ENCODE measurements at places on chromosomes 4 and X.

GRCh38 chrX:45619290-45619689 lies 418.6 kb upstream of the DIPK2B start:
- DNase-seq = no peak

DNA sequence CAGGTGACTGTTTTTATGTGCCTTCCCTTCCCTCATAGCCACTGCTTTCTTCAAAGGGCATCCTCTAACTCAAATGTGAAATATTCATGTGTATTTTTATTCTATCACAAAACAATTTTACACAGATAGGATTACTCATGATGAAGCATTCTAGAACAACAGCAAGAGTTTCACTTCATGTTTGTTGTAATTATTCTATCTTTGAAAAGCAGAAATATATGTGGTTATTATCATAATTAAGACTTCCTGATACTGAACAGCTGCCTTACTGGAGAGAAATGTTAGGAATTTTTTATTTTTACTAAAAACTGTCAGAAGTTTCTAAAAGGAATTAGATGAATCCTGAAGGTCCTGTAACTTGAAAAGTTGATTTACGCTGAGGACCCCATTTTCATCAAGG lies 229.1 kb downstream of the PALLD start:
- no peak for DNase-seq

DNA sequence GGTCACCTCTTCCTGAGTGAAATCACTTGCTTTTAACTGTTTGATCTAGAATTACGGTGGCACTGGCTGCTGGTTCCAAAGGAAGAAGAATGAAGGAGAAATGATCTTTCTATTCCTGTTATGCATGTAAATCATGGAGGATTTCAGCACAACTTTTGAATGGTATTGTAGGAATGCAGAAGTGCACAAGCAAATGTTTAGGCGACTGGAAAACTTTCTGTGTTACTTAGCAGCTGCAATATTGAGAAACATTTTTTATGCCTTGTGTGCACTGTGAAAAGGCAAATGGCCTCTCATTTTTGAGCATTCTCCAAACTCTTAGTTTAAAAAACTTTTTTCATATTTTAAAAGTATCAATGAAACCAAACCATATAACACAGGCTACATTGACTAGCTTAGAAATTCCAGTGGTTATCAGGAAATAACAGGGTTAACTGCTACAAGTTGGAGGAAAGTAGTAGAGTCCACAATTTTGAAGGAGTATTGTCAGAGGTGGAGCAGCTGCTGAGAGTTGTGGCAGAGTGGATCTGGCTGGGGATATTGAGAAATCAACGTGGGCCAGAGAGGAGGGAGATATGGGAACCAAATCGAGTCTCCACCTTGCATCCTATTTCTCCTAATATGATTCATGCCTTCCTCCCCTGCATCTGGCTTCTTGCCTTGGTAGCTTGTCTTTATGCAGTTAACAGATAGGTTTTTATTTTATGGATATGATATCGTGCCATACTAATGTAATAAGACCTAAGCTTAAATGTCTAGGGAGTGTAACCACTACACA lies 32.0 kb upstream of the FHL1 start:
- DNase-seq = no peak

DNA sequence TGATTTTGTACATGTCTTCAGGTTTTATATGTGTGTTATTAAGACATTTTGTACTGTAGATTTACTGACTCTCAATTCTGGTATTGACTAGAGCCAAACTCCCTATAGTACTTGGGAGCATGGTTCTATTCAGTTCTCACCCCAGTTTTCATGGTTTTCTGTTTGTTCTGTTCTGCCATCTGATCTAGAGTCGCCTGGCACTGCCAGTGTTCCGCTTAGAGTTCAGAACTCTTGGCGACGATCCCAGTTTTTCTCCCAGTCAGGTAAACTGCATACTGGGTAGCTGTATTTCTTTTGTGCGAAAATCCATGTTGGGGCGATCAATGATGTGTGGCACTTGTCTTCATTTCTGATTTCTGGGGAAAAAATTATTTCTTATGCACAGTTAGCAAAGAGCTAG lies 78.0 kb downstream of the PHOX2B start:
- DNase-seq = no peak

DNA sequence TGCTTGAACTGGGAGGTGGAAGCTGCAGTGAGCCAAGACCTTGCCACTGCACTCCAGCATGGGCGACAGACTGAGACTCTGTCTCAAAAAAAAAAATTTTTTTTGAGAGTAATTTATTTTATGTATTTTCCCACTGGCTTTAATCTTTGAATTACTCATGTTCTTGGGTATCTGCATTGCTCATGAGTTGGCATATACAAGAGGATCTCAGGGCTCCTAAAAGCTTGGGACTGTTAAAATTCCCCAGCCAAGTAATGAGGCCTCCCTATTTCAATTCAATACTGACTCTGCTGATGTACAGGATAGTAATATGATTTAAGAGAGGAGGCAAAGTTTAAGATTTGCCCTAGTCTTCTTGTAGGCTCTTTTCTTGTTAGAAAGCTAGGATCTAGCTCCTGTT lies 6.2 kb downstream of the IL21 start:
- DNase-seq = no peak

DNA sequence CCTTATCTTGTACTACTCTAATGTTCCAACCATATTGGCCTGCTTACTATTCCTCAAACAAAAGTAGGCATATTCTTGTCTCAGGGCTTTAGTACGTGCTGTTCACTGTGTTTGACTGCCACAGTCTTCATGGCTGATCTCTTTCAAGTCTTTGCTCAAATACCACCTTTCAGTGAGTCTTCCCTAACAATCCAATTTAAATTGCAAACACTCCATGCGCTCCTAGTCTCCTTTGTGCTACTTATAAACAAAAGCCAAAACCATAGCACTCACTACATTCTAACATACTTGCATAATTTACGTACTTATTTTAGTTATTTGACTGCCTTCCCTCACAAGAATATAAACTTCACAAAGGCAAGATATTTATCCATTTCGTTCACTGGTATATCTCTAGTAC lies 1.7 kb upstream of the ART3 start:
- no peak for DNase-seq

DNA sequence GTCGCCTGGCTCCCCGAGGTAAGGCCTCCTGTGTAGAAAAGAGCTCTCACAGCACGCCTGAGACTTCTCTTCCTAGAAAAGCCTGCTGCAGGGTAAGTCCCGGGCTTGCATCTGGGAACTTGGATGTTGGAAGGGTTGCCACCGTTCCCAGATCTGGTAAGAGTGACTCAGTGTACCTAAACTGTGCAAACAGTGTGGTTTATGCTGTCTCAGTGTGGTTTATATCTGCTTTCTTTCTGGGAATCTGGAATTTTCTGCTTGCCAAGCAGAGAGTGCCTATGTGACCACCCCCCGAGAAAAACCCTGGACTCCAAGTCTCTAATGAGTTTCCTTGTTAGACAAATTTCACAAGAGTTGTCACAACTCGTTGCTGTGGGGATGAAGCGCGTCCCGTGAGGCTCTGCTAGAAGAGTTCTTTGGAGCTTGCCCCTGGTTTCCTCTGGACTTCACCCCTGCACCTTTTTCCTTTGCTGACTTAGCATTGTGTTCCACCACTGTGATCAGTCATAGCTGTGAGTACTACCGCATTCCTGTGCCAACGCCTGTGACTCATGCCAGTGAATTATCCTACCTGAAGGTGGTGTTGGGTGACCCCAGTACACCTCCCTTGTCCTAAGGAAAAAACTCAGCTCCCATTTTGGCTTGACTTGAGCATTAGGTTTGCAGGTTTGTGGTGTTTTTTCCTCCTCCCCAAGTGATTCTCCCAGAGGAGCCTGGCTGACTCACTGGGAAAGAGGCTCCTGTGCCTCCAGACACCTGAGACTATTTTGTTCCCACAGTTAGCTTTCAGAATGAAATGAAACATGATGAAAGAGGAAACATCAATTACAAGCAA lies 14.5 kb downstream of the SLC2A9 start:
- no peak for DNase-seq

- no peak for DNase-seq
Measured at GRCh38 chr4:156884183-156884582, 87.4 kb downstream of the PDGFC start.

GRCh38 chrX:55754861-55755294 lies 37.3 kb downstream of the RRAGB start:
- no peak for DNase-seq

DNA sequence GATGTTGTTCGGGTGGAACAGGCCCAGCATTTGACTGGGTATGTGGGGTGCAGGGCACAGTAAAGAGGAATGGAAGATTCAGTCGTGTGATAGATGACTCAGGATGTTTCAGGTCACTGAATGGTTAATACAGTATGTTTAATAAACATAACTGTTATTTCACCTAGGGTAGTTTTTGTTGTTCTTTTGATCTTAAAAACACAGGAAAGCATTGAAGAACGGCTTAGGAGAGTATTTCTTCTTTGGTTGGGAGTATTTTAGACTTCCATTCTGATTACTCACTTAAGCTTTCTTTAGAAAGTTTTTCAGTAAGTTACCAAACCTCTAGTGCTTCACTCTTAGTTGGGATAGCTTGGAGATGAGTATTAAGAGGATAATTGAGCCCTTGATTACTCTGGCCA lies 62.3 kb downstream of the STAG2 start:
- no peak for DNase-seq

DNA sequence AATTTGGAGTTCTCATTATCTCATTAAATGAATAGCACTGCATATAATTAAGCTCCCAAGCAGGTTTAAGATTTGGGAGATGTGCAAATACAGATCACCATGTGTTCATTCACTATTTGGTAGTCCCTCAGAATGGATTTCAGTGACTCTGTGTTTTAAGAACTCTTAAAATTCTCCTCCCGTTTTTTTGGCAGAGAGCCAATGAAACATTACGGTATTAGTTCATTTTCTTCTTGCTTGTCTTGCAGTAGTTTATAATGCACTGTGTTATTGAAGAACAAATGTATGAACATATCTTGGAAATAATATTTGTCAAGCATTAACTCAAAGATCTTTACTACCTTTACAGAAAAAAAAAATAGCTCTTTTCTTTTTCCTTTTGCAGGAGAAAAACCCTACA lies 32.7 kb downstream of the KLF3 start:
- DNase-seq = no peak

GRCh38 chr4:59712470-59712869 lies 1487.7 kb upstream of the ADGRL3 start:
- no peak for DNase-seq

DNA sequence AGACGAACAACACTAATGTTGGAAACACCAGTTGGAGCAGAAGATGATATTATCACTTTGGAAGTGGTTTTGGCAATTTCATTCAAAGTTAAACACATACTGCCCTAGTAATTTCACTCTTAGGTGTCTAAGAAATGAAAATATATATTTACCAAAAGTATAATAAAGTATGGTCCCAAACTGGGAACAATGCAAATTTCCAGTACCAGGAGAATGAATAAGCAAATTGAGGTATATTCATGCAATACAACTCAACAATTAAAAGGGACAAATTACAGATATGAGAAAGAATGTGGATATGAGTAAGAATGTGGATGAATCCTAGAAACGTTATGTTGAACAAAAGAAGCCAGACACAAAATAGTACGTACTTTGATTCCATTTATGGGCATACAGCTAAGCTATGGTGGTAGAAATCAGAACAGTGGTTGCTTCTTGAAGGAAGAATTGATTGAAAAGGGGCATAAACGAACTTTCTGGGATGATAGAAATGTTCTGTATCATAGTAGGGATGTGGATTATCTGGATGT lies 10.0 kb downstream of the ELMOD2 start:
- no peak for DNase-seq

DNA sequence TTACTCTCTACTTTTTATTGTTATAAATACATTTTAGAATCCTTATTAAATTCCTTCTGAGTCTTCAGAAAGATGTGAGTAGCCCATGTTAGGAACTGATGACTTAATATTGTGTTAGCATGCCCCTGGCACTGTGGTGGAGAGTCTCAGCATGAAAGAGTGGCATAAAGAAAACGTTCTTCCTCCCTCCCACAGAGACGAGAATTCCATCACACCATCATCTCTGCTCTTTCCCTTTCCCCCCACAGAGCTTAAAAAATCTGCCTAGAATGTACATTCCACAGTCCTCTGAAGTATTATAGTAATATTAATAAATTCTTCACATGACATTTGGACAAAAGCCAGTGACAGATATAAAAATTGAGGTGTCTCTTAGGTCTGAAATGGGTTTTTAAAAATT lies 117.8 kb upstream of the DKK2 start:
- no peak for DNase-seq

GRCh38 chrX:39630344-39630743 lies 467.4 kb downstream of the BCOR start:
- DNase-seq = peak; percentile 14

GRCh38 chr4:10180603-10180926 lies 64.0 kb upstream of the WDR1 start:
- DNase-seq = peak; percentile 85

DNA sequence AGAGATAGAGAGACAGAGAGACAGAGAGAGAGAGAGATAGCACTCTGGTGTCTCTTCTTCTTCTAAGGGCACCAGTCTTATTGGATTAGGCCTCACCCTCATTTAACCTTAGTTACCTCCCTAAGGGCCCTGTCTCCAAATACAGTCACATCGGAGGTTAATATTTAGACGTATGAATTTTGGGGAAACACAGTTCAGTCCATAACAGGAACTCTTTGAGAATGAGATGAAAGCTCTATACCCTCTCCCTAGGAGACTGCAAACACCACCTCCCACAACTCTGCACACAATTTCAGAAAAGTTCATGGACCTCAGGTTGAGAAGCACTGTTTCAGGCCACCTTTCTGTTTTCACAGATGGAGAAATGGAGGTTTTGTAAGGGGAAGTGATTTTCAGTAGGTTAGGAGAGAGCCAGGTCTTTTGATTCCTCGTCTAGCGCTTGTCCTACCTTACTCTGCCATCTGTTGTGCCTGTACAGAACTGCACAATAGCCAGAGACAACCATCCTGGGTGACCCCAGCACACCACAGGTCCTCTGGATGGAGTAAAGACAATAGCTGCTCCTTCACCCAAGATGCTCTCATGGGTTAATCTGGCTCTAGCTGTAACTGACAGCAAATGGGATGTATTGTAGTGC lies 16.9 kb upstream of the LOC101059915 start:
- peak; percentile 56 for DNase-seq

- no peak for DNase-seq
Measured at GRCh38 chrX:154991039-154991438, 31.5 kb downstream of the F8 start.

GRCh38 chrX:20011608-20012007 lies 20.7 kb upstream of the BCLAF3 start:
- no peak for DNase-seq

DNA sequence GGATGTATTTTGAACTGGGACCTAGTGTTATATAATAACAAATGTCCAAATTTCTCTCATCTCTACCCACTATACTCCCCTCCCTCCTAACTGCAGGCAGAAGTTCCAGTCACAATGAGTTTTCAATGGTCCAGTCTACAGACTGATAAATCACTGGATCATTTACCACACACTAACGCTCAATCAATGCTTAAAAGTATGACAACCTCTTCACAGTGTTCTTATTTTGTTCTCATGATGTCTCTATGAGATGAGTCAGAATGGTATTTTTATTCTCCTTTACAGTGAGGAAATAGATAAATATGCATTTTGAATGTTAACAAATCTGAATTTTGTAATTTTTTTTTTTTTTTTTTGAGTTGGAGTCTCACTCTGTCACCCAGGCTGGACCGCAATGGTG lies 83.7 kb upstream of the ETNPPL start:
- DNase-seq = no peak
